Left forelimb (tissue), 1 donor: ENCODE measurements at places on chromosomes 6 and 20.

- DNase-seq, result no peak
These were observed 122.6 kb upstream of the MCHR2 start for GRCh38 chr6:100116411-100117194.

GRCh38 chr20:33724439-33725094 is 4.5 kb upstream of the PXMP4 start:
- DNase-seq, result no peak

GRCh38 chr20:45758096-45758495 is 33.6 kb downstream of the WFDC3 start:
- no peak for DNase-seq

DNA sequence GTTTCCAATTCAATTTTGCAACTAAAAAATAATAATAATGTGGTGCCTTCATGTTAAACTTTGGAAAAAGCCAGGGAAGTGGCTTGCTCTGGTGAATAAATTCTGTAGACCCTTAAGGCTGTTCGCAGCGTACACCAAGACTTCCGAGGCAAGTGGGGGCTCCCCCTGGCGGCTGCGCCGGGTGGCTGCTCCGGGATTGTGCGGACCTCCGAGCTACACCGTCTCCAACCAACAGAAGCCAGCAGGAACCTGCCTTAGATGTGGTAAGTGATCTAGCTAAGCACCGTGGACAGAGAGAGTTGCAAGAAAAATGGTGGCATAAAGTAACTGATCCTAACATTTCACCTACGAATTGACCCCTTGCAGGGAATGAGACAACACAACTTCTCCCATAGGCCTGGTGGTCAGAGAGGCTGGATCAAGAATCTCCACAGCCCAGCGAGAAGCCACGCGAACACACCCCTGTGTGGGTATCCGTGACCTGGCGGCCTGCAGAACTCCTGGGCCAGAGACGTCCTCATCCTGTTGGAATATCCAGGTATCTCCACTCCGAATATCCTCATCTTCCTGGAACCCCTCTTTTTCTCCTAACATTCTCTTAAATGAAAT is 69.6 kb downstream of the TBXT start:
- DNase-seq, result peak; percentile 87

GRCh38 chr6:30721198-30722024 is 1.3 kb downstream of the TUBB start:
- peak; percentile 94 for DNase-seq

GRCh38 chr20:63896264-63897105 is 1.6 kb downstream of the DNAJC5 start:
- DNase-seq, result no peak

DNA sequence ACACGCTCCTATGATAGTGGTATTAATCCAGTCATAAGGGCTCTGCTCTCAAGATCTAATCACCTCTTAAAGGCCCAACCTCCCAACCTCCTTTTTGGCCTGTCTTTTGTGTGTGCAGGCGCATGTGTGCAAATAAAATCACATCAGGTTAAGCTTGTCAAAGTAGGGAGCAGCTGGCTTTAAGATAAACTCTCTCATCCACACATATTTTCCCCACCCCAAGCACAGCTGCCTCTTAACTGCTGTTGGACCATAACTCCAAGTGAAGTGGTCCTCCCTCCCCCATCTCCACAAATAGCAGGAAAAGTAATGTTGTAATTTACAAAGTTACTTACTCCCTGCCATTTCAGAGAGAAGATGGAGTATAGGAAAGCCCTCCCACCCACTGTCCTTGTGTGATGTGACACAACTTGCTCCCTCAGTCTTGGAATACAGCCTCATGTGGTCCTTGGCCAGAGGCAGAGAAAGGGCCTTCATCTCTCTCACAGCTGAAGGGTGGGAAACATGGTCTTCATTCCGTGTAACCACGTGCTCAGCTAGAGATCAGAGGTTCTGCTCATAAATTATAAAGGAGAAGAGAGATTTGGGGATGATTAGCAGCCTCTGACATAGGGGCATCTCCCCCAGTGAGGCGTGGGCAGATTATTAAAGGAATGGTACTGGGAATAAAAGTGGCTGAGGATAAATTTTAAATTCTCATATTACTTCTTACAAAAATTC is 74.8 kb upstream of the TPD52L1 start:
- no peak for DNase-seq

DNA sequence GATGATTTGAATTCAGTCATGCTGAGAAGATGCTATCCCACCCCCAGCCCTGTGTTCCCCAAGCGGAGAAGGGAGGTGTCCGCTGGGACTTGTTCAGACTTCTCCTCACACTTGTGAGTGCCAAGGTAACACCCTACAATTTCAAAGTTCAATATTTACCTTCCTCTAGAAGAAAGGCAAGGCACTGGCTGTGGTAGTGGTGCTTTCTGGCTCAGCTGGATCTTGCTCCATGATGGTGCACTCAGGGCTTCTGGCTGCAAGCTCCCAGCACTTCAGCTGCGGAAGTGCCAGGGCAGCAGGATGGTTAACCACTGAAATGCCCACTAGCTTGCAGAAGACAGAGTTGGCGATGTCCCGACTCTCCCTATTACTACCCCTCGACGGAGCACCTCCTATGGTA is 135.4 kb downstream of the MTFR2 start:
- DNase-seq, result no peak

DNA sequence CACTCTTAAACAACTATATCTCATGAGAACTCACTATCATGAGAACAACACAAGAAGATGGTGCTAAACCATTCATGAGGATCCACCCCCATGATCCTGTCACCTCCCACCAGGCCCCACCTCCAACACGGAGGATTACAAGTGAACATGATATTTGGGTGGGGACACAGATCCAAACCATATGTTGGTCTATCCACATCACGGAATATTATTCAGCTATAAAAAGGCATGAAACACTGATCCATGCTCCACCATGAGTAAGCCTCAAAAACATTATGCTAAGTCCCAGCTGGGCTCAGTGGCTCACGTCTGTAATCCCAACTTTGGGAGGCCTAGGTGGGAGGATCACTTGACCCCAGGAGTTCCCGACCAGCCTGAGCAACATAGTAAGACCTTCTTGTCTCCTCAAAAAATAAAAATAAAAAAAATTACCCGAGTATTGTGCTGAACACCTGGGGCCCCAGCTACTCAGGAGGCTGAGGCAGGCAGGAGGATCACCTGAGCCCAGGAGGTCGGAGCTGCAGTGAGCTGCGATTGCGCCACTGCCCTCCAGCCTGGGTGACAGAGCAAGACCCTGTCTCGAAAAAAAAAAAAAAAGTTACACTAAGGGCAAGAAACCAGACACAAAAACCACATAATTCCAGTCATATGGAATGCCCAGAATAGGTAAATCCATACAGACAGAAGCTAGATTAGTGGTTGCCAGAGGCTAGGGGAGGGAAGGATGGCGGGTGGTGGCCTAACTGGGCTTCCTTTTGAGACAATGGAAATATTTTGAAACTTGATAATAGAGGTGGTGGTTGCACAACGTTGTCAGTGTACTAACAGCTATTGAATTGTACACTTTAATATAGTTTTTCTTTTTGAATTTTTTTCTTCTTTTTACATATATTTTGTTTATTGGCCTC is 43.1 kb downstream of the ZNF217 start:
- DNase-seq, result no peak

DNA sequence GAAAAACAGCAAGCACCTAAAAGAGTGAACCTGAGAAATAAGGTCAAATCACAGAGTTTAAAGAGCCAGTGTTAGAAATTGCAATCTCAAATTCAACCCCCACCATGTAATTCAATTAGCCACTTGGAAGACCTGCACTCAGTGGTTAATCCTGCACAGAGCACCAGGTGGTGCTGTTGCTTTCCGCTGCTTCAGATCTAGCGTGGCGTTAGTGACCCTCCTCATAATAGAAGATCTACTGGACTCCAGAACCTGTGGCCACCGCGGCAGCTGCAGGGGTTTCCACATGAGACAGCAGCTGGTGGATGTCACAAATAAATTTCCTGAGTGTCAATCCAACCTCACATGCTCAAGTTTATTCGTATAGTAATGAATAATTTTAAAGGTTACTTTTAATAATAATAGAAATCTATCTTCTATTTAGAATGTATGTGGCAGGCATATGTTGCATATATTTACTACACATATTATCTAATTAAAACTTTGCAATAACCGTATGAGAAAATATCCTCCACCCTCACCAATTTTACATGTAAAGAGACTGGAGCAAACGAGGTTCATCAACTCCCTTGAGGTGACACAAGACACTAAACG is 84.4 kb downstream of the SYNE1 start:
- DNase-seq, result no peak

DNA sequence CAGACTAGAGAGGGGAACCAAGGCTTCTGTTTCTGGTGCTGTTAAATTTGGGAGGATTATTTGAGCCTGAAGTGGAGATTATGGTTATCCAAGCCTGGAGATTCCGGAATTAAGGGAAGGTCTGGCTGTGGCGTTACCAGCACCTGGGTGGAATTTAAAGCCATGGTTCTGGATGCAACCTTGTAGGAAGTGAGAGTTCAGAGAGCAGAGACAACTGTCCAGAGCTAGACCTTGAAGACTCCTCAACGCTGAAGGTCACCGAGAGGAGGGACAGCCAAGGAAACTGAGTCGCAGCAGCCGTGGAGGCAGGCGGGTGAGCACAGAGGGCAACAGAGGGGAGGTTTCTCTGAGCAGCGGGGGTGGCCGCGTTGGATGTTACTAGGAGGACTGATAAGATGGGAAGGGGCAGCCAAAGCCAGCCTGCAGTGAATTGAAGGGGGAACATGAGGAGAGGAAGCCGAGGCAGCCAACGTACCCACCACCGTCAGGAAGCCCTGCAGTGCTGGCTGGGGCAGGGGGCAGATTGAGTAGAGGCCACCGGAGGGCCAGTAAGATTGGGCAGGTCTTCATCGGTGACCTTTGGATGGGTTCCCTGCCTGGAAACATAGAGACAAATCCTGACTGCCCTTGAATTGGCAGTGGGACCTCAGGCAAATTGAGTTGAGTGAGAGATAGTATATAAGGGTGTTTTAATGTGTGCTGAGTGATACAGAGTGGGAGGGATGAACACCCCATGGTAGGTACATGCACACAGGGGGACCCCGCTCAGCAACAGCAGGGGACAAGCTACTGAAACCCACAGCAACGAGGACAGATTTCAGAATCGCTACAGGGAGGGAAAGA is 90.3 kb downstream of the SNX5 start:
- DNase-seq, result no peak

DNA sequence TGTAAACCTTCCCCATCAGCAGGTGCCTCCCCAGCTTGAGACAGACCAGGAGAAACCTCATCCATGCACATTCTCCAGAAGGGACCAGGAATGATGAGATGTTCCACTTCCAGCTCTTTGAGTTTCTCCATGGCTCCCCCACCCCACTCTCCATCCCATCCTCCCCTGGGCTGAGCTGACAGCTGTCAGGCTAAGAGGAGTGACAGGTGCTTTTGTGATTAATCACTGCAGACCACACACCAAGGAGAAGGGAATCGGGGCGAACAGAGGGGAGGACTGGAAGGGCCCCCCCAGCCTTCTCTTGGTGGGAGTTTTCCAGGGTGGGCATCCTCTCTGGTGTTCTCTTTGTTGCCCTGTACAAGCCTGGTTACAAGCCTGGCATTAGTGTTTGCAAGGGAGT is 56.1 kb upstream of the ZFAND3 start:
- no peak for DNase-seq

- no peak for DNase-seq
These were observed 16.2 kb downstream of the SLPI start for GRCh38 chr20:45238139-45238538.

- no peak for DNase-seq
These were observed 9.3 kb upstream of the FBXO9 start for GRCh38 chr6:53055873-53056272.

DNA sequence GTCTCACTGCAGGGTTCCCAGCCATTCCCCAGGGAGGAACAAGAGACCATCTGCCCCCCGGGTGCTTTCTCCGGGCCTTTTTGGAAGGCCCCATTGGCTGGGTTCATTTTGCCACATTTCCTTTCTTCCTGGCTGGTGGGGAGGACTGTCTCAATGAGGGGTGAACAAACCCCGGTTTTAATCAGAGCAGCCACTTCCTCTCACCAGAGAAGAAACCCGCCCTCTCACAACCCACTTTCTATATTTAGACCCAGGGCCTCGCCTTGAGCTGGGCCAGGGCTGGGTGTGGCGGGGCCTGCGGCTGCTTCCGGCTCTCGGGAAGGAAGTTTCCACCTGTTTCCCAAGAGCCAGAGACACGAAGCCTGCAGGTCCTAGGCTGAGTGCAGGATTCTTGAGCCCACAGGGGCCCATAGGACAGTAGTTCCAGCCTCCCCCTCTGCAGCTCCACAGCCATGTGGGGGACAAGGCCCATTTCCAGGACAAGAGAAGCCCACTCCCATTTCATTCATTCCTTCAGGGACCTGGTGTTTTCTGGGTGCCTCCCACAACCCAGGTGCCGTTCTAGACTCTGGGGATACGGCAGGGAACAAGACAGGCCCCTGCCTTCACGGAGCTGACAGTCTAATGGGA is 41.8 kb downstream of the RBM38 start:
- no peak for DNase-seq

DNA sequence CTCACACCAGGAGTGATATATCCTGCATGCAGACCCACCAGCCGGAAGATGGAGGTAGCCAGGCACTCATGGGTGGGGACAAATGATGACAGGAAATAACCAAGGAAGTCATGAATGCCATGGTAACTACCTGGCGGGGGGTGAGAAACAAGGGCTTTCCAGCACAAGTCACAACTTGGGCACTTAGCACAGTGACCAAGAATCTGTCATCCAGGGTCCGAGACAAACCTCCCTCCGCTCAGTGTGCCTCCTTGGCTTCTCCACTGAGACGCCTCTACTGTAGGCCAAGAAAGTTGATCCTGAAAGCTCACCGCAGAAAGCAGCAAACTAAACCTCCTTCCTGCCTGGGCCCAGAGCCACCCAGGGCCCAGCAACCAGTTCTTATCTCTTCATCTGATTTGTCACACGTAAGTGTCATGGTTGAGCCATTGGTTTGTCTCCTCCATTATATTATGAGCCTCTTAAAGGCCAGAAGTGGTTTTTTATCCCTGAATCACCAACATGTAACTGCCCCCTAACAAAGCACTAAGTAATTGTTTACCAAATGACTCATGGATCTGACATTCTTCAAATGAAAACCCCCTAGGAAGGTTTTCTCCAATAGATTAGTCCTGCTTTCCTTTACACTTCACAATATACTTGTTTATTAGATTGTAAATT is 84.3 kb upstream of the TAB2 start:
- no peak for DNase-seq

GRCh38 chr6:137729866-137730629 is 137.0 kb upstream of the TNFAIP3 start:
- no peak for DNase-seq

- peak; percentile 40 for DNase-seq
These were observed 13.9 kb upstream of the CST7 start for GRCh38 chr20:24935140-24935539.

DNA sequence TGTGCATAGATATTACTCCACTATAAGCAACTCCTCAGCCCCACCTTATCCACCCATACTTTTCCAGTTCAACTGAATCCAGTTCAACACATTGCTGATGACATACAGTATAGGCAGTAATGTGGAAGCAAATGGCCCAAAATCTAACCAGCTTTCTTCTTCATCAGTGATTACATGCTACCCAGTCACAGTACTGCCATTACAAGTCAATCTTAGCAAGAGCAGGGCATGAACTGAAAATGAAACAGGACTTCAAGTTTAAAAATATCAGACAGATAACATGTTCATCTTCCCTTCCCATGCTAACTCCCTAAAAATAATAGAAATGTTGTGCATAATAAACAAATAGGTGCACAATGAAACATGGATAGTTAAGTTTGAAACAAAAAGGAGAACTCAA is 19.2 kb downstream of the RRAGD start:
- no peak for DNase-seq
